A549 treated with dexamethasone at 1 μM for 4 hours (cell line): ENCODE measurements at places on chromosomes 5 and 9. TPM values are rescaled to one million over a fixed set of nuclear protein-coding genes. Genes with fewer than 3 reads are reported as not detected.

The AP3S1 gene
- total RNA-seq: 71.4 to 90.5 TPM (median 85.2 TPM) in 5 replicates

The EFNA5 gene
- total RNA-seq: 14.7 to 30.2 TPM (median 27.7 TPM) in 5 replicates

The AMBP gene
- total RNA-seq: 6.0 to 8.7 TPM (median 6.3 TPM) in 5 replicates

The SLC36A2 gene
- total RNA-seq: not detected in 5 replicates

The ENHO gene
- total RNA-seq: 1.3 to 2.4 TPM (median 1.8 TPM) in 5 replicates

The IL3 gene
- not detected in 5 replicates for total RNA-seq

The IFNB1 gene
- total RNA-seq: 0.10 TPM in 1 of 5 replicates, not detected in the others

The KCNIP1 gene
- not detected in 5 replicates for total RNA-seq

The PCDHGA5 gene
- 0.09 to 0.21 TPM (median 0.15 TPM) in 5 replicates for total RNA-seq

The NMUR2 gene
- 0.05 to 0.22 TPM (median 0.11 TPM) in 3 of 5 replicates, not detected in the others for total RNA-seq

The HK3 gene
- 0.02 to 0.05 TPM (median 0.03 TPM) in 3 of 5 replicates, not detected in the others for total RNA-seq

The SUSD3 gene
- total RNA-seq: 0.53 to 1.6 TPM (median 1.1 TPM) in 5 replicates

The FBN2 gene
- total RNA-seq: 13.1 to 25.2 TPM (median 22.5 TPM) in 5 replicates

The CTNND2 gene
- total RNA-seq: 0.04 to 0.27 TPM (median 0.05 TPM) in 3 of 5 replicates, not detected in the others

The GMCL2 gene
- total RNA-seq: not detected in 5 replicates

The CXCL14 gene
- 0.18 to 0.37 TPM (median 0.33 TPM) in 5 replicates for total RNA-seq

The DBH gene
- not detected in 5 replicates for total RNA-seq

The OR1Q1 gene
- total RNA-seq: 0.16 TPM in 1 of 5 replicates, not detected in the others

The ROPN1L gene
- total RNA-seq: 1.7 to 2.2 TPM (median 2.0 TPM) in 5 replicates

The PCDHA9 gene
- 0.01 TPM in 1 of 5 replicates, not detected in the others for total RNA-seq

The PHF24 gene
- 0.08 to 0.19 TPM (median 0.14 TPM) in 5 replicates for total RNA-seq

The TTLL11 gene
- 3.8 to 4.7 TPM (median 4.1 TPM) in 5 replicates for total RNA-seq
